Aorta (tissue), 5 donors: ENCODE measurements at places on chromosomes 5 and 9.
A peak's percentile ranks its signal among the peaks of the same experiment; 100 is the strongest.

- no peak for DNase-seq
Measured at GRCh38 chr5:153520952-153521351, 30.5 kb downstream of the GRIA1 start.

- no peak for DNase-seq
Measured at GRCh38 chr9:7639471-7639870, 160.1 kb downstream of the DMAC1 start.

- no peak for DNase-seq
Measured at GRCh38 chr5:168675883-168676408, 96.8 kb upstream of the PANK3 start.

- DNase-seq, result no peak
Measured at GRCh38 chr9:76580188-76580587, 121.2 kb downstream of the GCNT1 start.

GRCh38 chr5:150632305-150633160 lies 7.9 kb upstream of the SYNPO start:
- no peak for DNase-seq

DNA sequence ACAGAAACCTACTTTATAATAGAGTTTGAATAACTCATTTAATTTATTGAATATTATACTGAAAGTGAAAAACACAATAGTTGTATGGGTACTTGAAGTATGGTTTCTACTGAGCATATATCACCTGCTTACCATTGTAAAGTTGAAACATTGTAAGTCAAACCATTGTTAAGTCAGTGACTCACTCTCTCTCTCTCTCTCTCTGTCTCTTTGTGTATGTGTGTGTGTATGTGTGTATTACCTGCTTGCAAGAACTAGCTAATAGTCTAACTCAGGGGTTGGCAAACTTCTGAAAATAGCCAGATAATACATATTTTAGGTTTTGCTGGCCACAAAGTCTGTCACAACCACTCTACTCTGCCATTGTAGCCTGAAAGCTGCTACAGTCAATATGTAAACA lies 564.3 kb upstream of the ZNF608 start:
- DNase-seq, result no peak

GRCh38 chr9:17994695-17995425 lies 416.0 kb downstream of the SH3GL2 start:
- DNase-seq, result no peak

- peak; percentile 76 for DNase-seq
Measured at GRCh38 chr9:133532937-133533668, 1.4 kb upstream of the ADAMTSL2 start.

GRCh38 chr9:11595756-11596155 lies 983.0 kb upstream of the PTPRD start:
- no peak for DNase-seq

DNA sequence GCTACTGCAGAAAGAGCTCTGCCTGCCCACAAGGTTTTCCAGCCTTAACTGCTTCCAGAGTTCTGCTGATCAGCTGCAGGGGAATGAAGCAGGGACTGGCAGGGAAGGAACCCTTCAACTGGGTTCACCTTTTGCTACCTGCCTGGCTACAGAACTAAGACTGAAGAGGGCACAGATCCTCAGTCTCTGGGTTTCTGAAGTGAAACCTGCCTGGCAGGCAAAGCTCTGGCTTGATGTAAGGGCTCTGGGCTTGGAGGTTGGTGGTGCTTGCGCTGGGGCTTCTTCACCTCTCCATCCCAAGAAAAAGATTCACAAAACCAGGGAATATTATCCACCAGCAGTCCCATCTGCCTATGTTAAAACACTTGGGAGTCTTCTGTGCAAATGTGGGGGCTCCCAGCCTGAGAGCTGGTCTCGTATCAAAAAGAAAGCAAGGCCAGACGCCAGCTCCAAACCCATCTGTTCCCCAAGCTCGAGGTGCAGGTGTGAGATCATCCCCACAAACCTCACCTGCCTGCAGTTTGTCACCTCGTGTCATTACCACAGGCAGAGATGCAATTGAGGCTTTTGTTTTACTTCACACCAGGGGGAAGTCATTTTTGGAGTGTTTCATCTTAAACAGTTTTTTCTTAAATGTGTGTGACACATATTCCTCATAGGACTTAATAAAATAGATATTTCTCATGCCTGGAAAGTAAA lies 58.3 kb downstream of the BNC2 start:
- DNase-seq, result no peak
